T-cell (primary cell): ENCODE measurements at places on chromosomes 11 and 22.

DNA sequence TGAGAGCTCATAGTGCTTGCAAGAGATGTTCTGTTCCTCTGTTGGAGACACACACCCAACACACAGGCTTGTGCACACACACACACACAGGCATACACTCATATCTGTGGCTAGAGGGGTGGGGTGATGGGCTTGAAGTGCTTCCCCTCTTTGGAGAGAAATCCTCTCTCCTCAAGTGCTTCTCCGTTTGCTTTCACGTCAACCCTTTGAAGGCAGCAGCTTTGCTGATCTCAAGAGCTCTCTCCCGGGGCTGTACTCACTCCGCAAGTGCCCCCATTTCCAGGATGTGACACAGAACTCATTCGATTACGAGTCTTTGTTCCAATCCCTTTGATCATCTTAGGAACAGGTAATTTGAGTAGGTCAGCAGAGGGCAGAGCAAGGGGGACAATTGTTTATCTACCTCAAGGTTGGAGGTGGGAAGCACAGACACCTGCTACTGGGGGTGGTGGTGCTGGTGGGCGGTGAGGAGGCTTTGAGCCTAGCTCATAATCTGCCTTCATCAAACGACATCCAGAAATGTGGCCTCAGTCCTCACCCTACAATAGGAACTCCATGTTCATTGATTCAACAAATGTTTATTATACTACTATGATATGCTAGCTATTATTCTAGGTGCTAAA, 529.8 kb upstream of the CADM1 start:
- no peak for DNase-seq

GRCh38 chr22:20569059-20570058, 61.9 kb downstream of the MED15 start:
- DNase-seq, result peak; percentile 85

DNA sequence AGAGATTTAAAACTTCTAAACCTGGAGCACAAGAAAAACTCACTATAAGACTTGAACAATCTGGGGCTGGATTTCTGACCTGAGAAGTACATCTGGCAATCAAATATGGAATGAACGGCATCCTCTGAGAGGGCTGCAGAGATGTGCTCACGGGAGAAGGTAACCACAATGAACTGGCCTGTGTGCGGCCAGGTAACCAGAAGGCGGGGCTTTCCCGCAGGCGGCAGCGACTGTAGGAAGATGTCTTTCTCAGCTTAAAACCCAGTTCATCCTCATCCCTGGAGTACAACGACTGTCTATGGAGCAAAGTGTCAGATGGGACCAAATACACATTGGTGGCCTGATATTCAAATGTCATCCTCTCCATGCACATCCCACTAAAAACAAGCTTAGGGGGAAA, 24.5 kb downstream of the MICAL3 start:
- DNase-seq, result no peak

DNA sequence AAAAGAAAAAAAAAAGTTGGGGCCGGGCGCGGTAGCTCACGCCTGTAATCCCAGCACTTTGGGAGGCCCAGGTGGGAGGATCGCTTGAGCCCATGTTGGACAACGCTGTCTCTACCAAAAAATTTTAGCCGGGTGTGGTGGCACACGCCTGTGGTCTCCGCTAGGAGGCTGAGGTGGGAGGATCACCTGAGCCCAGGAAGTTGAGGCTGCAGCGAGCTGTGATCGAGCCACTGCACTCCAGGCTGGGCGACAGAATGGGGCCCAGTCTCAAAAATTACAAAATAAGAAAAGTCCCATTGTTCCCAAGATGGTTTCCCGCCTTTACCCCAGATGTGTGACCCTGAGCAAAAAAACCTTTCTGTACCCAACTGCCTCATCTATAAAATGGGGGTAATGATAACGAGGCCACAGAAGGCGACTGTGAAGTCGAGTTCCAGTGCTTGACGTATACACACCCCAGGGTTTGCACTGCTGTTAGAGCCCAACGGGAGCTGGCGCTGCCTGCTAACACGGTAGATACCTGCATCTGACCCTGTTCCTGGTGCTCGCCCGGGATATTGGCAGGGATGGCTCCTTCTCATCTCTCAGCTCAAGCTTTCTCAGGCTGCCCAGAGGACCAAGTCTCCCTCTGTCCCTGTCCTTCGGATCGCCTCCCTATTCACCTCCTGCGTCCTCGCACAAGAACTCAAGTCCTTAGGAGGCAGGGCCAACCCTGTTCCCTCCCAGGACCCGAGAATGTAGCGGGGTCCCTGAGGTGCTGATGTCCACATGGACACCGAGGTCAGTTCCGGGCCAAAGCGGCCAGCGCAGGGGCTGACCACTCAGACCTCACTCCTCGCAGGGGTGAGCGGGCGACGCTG, 1.1 kb upstream of the RPLP2 start:
- peak; percentile 22 for DNase-seq

- DNase-seq, result no peak
Observed at GRCh38 chr11:70167723-70168404, 35.2 kb upstream of the FADD start.

DNA sequence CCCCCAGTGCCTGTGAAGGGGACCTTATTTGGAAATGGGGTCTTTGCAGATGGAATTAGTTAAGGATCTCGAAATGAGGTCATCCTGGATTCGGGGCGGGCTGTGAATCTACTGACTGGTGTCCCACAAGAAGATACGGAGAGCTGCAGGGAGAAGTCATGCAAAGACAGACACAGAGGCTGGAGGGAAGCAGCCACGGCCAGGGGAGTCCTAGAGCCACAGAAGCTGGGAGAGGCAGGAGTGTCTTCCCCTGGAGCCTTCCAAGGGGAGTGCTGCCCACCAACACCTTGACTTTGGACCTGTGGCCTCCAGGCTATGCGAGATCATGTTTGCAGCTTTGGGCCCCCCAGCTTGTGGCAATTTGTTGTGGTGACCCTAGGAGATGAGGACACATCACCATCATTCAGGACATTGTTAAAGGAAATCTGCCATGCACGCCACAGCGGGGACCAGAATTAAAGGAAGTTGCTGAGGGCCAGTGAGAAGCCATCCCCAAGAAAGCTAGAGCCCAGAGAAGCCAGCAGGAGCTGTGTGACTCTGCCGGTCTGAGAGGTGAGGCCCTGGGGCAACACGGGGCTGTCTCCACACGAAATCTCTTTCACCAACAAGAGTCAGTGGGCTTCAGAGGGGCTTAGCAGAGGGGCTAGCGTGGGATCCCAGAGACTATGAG, 434.7 kb downstream of the BRD1 start:
- DNase-seq, result no peak

DNA sequence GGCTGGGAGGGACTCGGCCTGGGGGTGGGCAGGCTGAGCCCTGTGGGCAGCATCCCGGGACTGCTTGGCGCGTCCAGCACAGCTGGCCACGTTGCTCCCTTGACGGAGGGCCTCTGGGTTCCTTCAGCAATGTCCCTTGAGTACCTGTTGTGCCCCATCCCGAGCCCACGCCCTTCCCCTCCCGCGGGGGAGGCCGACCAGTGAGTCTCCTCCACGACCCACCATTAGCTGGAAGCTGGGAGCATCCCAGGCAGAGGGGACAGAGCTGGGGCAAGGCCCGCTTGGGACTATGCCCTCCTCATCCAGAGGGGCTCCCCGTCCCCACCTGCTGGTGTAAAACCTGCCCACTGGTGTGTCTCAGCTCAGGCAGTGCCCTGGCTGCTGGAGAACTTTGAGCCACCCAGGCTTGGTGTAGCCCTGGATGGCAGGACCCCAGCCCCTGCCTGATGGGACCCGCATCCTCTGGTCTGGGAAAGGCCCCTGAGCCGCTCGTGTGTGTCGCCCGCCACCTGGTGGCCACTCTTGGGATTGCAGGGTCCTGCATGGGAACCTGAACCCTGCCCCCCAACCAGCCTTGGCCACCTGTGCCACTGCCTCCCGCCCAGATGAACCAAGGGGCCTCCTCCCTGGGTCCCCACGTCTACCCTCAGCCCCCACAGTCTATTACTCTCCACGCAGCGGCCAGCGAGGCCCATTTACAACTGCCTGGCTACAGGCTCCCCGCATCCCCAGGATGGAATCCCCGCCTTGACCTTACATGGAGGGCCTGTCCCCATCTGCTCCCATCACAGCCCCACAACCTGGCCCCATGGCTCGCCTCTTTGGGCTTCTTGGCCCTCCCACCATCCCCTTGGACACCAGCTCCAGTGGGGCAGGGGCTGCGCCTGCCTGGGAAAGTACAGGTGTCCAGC, 16.6 kb upstream of the ARHGAP8 start:
- DNase-seq, result peak; percentile 84

- DNase-seq, result no peak
Observed at GRCh38 chr11:118650366-118650765, 29.1 kb downstream of the TREH start.

DNA sequence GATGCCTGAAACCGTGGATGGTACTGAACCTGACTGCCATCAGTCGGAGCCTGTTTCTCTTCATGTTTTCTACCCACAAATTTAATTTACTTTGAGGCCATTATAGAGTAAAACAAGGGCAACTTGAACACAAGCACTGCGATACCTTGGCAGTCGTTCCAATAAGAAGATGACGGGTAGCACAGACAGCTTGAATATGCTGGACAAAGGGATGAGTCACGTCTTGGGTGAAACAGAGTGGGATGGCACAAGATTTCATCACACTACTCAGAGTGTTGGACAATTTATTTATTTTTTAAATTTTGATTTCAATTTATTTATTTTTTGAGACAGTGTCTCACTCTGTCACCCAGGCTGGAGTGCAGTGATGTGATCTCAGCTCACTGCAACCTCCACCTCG, 5.7 kb downstream of the DIXDC1 start:
- DNase-seq, result no peak

GRCh38 chr11:27497284-27497866, 9.2 kb downstream of the LIN7C start:
- DNase-seq, result no peak

DNA sequence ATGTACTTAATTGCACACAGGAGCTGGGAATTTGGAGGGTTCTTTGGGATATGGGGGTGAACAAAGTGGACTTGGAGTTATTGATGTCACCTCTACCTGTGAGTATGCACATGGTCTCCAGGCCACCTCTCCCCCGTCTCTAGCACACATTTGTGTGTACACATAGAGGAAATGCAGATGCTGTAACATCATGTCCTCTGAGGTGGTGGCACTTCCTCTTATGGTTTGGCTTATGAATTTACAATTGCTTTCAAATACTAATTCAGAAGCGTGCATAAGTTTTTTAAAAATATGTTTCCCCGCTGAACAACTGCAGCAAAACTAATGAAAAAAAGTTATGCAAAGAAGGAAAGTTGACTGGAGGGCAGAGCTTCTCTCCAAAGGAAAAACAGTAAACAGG, 152.0 kb upstream of the TENM4 start:
- DNase-seq, result no peak

DNA sequence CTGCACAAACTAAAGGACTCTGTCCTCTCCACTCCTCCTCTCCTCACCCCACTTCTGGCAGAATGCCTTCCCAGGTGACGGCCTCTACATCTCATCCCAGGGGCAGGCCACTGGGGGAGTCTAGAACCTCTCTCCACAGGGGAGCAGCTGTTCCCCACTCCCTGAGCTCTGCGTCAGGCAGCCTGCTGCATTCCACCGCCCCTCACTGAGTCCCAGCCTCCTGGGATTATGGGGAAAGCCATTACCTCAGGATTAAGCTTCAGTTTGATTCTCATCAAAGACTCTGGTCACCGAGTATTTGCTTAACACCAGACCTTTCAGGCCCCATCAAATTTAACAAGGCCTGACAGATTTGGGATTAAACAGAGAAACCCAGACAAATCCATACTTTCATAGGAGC, 405.9 kb downstream of the NXPE2 start:
- DNase-seq, result no peak

DNA sequence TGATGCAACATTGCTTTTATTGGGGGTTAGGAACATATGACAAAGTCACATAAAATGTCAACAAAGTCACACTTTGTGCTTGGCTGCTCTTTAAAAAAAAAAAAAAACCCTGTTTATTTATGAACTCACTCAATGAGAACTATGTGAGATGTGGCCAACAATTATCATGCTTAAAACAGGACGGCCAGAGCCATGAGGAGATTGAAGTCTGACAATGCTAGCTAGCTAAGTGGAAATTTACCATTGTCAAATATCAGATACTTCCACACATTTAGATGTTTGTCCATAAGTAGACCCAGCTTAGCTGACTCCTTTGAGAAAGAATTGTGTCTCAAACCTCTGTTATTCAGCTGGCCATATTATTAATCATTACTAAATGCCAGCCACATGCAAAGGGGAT, 26.9 kb downstream of the BLID start:
- no peak for DNase-seq

GRCh38 chr11:48141475-48142122, 75.0 kb upstream of the OR4B1 start:
- DNase-seq, result no peak

- no peak for DNase-seq
Observed at GRCh38 chr22:30565341-30565740, 9.1 kb downstream of the GAL3ST1 start.

DNA sequence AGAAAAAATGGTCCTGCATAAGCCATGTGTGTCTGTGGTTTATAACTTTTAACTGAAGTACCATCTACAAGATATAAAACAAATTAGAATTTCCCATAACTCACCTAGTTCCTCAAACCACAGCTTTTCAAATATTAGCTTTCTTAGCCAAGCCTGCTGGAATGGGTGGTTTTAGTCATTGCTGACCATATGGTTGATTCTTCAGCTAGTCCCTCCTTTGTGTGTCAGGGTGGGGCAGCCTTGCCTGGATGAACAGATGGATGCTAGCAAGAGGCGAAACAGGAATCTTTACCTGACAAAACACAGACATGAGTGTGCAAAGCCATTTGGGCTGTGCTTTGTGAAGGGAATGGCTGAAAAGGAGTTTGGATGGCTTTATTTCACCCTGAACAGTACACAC, 6.9 kb upstream of the B3GNT6 start:
- no peak for DNase-seq
